ENCODE measurements at places on chromosomes 2 and 18.

GRCh38 chr2:169344736-169345485 is 17.4 kb downstream of the LRP2 start:
- DNase-seq = no peak

- no peak for DNase-seq
Measured at GRCh38 chr18:58597649-58598048, 31.2 kb downstream of the ALPK2 start.

GRCh38 chr2:36578343-36579296 is 19.3 kb downstream of the FEZ2 start:
- no peak for DNase-seq

- DNase-seq = no peak
Measured at GRCh38 chr2:119478188-119478977, 45.9 kb downstream of the SCTR start.

DNA sequence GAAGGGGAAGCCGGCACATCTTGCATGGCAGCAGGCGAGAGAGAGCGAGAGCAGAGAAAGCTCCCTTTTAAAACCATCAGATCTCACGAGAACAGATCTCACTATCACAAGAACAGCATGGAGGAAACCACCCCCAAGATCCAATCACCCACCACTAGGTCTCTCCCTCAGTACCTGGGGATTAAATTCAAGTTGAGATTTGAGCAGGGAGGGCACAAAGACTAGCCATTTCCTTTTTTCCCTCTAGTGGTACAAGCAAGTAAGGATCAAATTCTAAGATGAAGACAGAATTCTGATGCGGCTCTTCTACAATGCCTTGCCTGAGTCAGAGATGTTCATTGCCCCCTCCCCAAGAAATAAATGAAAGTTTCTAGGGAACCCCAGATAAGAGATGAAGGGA is 45.6 kb upstream of the ANKRD44 start:
- DNase-seq = no peak

- no peak for DNase-seq
Measured at GRCh38 chr2:159046966-159047365, 78.5 kb downstream of the TANC1 start.
